ENCODE measurements at places on chromosomes 12 and 14.
A peak's percentile ranks its signal among the peaks of the same experiment; 100 is the strongest.

GRCh38 chr12:61542551-61542950, 717.7 kb upstream of the USP15 start:
- no peak for DNase-seq

GRCh38 chr14:95713596-95714371, at the start of gene TCL1A:
Gene TCL1A, minus strand, starts transcription at chr14:95714125. Its CDS starts 59 bp downstream, at chr14:95714066.
- no peak for DNase-seq

- no peak for DNase-seq
These were observed 1.6 kb upstream of the INF2 start for GRCh38 chr14:104687601-104688504.

DNA sequence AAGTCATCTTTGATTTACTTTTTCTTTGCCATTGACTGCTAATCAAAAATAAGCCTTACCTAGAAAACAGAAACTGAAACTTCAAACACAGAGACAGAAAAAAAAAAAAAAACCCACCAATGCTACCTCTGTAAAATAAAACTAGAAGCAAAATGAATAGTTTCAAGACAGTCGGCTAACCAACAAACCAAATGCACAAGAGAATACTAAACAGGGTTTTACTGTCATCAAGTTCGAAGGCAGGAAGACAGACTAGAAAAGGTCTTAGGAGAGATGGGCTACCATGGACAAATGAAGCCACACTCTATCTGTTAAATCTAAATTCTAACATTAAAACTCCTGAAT, 59.5 kb downstream of the SEL1L start:
- DNase-seq, result peak; percentile 60

- DNase-seq, result no peak
These were observed 61.8 kb downstream of the PIK3C2G start for GRCh38 chr12:18323159-18323558.

GRCh38 chr14:95761436-95761835, 47.5 kb upstream of the TCL1A start:
- no peak for DNase-seq

DNA sequence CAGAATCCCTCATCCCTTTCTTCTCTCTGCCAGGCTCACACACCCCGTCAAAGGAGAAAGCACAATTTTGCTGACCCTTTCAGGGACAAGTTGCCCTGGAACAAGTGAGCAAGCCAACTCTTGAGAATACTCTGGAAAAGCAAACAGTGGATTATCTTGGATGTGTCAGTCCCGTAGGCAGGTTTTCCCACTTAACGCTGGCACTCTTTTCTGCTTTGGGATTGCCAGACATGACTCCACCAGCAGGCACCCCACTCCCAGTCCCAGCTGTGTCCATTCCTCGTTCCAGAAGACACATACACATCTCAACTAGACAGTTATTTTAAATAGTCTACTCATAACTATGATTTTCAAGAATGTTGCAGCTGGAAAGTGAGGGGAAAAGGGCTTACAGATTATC, 145.5 kb upstream of the CDKN3 start:
- DNase-seq, result no peak
